AML-193 (cell line): ENCODE measurements at places on chromosomes 6 and 20.

- no peak for DNase-seq
Observed at GRCh38 chr6:158572653-158573541, 13.0 kb downstream of the TMEM181 start.

DNA sequence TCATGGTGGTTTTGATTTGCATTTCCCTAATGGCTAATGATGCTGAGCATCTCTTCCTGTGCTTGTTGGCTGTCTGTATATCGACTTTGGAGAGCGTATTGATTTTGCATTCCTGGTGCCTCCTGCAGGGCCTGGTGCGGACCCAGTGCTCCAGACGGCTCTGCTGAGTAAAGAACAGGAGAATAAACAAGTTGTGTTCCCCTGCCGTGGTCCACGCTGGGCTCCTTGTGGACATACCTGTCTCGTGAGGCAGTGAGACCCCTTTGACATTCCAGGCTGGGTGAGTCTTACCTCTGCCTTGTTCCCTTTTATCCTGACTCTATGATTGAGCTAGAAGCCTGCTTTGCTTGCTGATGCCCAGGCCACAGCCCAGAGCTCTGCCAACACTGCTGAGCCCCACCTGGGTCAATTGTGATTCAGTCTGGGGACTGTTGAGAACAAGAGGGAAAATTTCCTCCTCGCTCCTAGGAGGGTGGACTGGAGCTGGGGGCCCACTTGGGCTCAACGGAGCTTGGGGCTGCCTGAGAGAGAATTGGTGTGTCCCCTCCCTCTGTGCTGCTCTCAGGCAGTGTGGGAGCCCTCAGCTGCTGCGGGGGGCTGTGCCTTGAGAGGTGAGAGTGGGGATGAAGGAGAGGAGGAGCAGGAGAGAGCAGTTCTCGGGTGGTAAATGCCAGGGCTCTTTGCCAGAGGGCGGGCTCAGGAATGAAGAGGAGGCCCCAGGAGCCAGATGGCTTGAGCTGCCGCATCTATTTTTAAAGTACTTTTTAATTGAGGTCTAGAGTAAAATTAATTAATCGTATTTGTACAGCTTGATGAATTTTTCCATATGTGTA, 43.7 kb upstream of the PMEPA1 start:
- no peak for DNase-seq

GRCh38 chr20:45044084-45044573, 56.8 kb downstream of the KCNS1 start:
- DNase-seq, result peak; percentile 73

GRCh38 chr6:113442040-113442439, 415.1 kb upstream of the MARCKS start:
- no peak for DNase-seq

GRCh38 chr20:39181490-39181889, 219.3 kb downstream of the DHX35 start:
- no peak for DNase-seq

DNA sequence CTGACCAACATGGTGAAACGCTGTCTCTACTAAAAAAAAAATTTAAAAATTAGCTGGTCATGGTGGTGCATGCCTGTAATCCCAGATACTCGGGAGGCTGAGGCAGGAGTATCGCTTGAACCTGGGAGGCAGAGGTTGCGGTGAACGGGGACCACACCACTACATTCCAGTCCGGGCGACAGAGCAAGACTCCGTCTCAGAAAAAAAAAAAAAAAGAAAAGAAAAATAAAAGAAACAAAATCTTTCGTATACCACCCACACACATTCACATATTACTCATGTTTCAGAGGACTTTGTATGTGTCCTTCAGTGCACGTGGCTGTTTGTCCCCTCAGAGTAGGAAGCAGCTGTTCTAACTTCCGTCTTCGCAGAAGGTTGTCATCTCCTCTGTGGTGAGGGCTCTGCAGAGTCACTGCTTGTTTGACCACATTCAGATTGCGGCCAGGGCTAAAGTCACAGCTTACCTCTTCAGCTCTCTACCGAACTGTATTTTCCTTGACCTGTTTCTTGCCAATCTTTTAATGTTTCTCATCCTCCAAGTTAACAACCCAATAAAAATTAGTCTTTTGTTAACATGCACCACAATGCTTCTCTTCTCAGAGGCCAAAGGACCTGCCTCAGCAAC, 36.6 kb upstream of the HIVEP1 start:
- DNase-seq, result peak; percentile 99
